GM12864 (cell line): ENCODE measurements at places on chromosomes 1 and 21.

- no peak for DNase-seq
Measured at GRCh38 chr1:37315371-37315846, 159.0 kb upstream of the ZC3H12A start.

DNA sequence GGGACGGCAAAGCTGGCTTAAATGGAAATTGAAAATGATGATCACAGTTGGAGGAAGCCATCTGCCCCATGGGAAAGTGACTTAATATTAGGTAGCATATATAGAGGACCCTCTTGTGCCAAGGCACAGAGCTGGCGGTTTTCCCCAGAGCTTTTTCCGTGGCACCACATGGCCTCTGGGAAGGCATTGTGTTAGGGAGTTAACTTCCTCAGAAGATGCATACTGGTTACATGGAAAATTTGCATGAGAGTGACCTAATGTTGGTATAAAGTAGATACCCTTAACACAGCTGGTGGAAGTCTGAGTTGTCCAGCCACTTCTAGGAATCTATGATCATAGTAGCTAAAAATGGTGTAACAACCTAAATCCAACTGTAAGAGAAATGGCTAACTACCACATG is 27.3 kb downstream of the CAP1 start:
- DNase-seq, result no peak

DNA sequence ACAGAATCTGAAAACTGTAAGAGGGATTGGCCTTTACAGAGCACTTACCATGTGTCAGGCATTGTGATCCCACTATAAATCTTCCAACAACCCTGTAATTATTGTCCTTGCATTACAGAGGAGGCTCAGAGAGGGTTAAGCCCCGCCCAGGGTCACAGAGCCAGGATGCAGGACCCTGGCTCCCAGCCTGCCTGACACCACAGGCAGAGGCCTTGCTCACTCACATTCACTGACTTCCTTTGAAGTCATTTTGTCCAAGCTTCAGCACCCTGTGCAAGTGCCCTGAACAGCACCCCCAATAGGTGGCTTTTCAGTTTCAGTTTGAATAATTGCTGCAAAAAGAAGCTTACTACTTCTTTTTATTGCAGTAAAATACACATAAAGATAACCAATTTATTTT is 256.8 kb upstream of the NFIA start:
- no peak for DNase-seq

DNA sequence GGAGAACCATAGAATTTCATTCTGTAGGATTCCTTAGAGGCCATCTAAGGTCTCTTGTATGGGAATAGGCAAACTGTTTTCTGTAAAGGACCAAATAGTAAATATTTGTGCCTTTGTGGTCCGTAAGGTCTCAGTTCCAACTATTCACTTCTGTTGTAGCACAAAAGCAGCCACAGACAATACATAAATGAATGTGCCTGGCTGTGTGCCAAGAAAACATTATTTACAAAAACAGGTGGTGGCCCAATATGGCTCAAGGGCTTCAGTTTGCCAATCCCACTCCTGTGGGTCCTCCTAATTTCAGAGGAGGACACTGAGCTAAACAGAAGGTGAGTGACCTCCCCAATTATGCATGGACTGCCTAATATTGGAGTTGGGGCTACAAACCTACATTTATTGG is 67.6 kb upstream of the EDEM3 start:
- no peak for DNase-seq

- DNase-seq, result no peak
Measured at GRCh38 chr1:153937331-153937730, 9.2 kb downstream of the DENND4B start.

- DNase-seq, result no peak
Measured at GRCh38 chr1:156858959-156859522, at the start of gene INSRR. INSRR (minus strand) TSS chr1:156859117; CDS start chr1:156858621, 496 bp downstream.

DNA sequence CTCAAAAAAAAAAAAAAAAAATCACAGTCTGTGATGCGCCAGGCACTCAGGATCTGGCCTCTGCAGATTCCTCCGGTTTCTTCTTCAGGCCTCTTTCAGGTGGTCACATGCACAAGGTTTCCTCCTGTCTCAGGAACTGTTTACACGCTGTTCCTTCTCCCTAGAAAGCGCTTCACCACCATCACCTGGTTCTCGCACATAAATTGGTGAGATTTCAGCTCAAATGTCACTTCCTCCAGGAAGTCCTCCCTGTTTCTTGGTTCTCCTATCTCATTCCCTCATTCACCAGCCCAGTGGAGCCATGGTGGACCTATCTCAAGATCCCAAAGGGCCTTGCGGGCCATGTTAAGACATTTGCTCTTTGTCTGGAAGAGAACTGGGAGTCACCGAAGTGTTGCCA is 26.7 kb downstream of the HMGN2 start:
- DNase-seq, result no peak

- DNase-seq, result no peak
Measured at GRCh38 chr1:95512925-95513324, 278.9 kb downstream of the RWDD3 start.

DNA sequence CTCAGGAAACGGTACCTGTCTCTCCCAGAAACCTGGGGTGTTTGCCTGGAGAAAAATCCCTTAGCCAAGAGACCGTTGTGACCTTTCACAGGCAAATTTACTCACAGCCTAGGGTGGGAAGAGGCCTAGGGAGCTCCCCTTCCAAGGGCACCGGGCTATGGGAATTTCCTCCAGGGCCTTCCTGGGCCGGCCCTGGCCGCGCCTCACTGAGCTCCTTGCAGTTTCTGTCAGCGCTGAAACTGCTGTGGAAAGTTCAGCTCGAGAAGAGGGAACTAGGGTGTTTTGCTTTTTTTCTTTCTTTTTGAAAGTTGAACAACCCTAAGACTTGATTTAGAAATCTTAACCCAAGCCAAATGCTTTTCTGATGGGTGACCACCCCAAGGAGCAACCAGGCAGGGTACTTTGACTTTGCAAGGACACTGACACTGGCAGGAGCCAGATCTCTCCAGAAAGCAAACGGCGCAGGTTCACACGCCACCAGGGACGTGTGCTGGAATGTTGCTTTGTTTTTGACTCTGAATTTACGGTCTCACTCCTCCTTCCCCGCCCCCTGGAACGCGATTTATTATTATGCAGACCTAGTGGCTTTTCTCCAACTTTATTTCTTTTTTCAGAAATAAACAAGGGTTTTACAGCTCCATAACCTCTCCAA is 229.6 kb upstream of the JUN start:
- DNase-seq, result no peak

DNA sequence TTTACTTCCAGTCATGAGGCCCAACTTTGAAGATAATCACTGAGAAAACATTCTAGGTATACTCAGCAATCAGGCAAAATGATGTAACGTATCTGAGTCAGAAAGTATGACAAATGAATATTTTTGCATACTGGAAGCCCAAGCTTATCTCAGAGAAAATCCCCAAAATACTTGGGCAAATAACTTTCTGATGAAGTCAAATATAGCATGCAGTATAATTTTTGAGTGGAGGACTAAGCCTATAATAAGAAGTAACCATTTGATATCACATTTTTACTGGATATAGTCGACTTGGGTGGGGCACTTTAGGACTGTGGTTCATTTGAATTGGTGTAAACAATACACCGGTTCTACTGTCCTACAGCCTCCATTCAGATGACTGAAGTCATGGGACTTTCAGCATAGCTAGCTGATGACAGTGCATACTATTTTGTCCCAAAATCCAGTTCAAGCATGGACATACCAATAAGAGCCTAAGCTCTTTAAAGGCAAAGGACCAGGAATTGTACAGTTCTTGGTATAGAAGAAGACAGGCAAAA is 2.3 kb upstream of the GADD45A start:
- no peak for DNase-seq

DNA sequence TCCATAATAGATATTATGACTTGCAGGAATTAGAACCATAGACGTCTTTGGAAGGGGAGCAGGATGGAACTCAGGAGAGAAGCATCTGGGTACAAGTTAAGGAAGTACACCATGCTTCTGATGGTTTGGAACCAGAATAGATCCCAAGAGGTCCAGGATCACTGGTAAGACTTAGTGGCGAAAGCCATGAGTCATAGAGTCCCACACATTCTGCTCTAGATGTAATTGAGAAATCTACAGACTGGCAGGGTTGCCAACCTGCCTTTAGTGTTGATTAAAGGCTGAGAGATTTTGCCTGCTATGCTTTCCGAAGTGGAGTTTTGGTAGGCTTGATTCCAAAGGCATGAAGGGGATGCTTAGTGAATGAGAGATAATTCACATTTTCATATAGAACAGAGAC is 57.1 kb upstream of the C1orf87 start:
- DNase-seq, result no peak

GRCh38 chr1:59511476-59512465 is 214.9 kb downstream of the FGGY start:
- no peak for DNase-seq

GRCh38 chr1:119220991-119221390 is 80.5 kb upstream of the WARS2 start:
- no peak for DNase-seq

DNA sequence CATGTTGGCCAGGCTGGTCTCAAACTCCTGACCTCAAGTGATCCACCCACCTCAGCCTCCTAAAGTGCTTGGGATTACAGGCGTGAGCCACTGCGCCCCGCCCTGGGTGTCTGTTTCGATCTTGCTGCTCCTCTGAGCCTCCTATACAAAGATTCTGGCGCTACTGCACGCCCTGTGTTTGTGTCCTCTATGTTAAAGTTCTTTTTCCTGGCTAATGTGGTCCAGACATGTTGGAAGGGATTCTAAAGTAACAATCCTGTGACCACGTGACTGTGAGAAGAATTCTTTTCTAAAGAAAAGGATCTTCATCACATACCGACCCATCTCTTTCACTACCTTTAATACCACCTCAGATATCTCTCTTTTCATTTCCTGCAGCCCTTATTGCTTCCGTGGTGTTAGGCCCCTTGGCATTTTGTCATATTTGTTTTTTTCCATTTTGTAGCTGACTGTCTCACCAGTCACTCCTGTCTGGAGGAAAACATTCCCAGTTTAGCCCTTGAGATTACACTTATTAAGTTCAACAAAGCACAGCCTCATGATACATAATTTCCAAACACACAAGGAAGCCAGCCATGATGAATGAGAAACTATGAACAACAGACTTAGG is 27.2 kb upstream of the ENO1 start:
- DNase-seq, result no peak

- DNase-seq, result no peak
Measured at GRCh38 chr1:208577381-208577905, 333.3 kb upstream of the PLXNA2 start.

GRCh38 chr1:221829327-221830015 is 87.6 kb upstream of the DUSP10 start:
- DNase-seq, result no peak

DNA sequence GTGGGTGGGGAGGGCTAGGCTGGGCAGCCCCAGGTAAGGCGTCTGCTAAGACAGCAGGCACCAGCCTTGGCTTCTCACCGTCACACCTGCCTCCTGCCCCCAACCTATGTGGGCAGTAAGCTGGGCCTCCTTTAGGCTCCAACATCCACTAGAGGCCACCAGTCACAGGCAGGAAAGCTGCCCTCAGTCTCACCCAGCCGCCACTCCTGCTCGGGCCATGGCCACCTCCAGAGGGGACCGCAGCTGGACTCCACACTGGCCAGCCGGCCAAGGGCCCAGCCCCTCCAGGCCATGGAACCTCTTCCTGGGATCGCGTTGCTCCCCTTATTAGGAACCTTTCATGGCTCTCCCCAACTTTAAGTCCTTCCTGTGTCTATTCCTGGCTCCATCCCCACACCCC is 74.5 kb downstream of the MRPL37 start:
- no peak for DNase-seq

GRCh38 chr1:56284928-56285327 is 294.4 kb downstream of the PLPP3 start:
- no peak for DNase-seq

DNA sequence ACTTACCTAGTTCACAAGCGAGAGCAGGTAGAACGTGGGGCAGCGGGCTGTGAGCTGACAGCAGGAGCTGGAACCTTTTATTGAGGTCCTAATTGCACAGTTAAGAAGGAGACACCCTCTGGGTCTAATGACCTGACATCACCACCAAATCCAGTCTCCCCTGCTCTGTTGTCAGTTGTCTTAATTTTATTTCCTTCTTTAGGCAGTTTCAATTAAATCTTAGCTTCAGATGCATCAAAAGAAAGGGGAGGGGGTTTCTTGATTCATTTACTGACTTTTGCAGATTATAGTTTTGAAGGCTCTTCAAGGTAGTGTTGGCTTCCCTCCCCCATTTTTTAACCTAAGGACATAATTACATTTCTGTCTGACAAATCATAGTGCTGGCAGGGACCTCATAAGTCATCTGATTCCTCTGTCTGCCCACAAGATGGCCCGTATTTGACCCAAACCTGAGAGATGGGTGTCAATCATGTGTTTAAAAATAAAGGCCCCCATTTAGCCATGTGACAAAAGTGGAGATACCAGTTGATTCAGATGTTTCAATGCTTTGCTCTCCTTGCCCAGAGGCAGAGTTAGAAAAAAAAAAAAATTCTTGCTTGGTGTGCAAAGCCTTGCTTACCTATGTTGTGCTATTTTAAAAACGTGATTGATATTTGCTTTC is at the start of gene TCHHL1:
TCHHL1 (minus strand) TSS at position 51 of the 661 bp plus-strand sequence. CDS start 921 bp downstream, outside the sequence.
- DNase-seq, result no peak

DNA sequence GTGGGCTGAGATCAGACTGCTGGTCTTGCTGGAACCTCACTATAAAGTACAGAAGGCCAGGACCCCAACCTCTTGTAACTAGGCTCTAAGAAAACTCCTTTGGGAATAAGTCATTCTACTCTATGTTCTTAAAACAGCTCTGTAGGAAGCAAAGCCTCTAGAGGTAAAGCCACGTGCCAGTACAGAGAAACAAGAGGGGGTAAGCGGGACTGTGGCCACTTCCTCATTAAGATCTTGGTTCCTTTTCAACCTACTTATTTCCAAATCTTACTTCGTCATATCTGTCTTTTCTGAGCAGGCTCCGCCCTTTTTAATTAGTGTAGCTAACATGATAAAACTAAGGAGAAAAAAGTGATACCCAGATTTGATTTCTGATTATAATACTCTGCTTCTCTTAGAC is 3.8 kb downstream of the NCSTN start:
- DNase-seq, result peak; percentile 51

GRCh38 chr1:17369466-17369865 is 2.5 kb upstream of the PADI6 start:
- no peak for DNase-seq

DNA sequence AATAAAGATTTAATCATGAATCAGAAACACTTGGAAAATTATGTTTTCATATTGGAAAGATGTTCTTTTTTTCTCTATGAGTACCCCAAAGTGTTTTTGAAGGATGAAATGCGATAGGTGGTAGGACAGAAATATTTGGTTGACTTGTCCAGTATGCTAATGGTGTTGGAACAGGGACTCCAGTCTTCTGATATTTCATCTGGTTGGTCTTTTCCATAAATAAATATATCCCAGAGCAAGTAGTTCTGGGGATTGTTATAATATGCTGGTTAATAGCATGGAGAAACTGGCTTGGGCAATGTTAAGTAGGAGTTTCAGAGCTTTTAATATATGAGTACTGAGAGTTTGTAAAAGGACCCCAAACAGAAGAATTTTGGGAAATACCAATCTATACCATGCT is 8.7 kb downstream of the PGM1 start:
- DNase-seq, result no peak

GRCh38 chr1:51628715-51629590 is 12.1 kb downstream of the OSBPL9 start:
- no peak for DNase-seq
